Stimulated activated CD4-positive, alpha-beta T cell treated with anti-CD3 and anti-CD28 coated beads, Interleukin-12 subunit alpha, Interleukin-12 subunit beta, amount 100 ng/mL, for 4 hours (primary cell): ENCODE measurements at places on chromosomes 5 and 9.

GRCh38 chr5:86879086-86879485, 261.3 kb downstream of the COX7C start:
- DNase-seq, result no peak

DNA sequence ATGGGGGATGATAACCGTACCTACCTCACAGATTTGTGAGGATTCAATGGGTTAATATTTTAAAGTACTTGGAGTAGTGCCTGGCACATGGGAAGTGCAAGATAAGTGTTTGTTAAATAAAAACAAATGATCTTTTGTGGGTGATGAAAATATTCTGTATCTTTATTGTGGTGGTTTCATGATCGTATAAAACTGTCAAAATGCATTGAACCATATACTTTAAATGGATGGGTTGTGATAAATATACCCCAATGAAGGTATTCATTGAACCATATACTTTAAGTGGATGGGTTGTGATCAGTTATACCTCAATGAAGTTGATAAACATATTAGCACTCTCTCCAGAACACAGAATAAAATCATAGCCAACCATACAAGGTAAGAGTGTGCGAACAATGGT, 234.5 kb downstream of the CRB2 start:
- no peak for DNase-seq

DNA sequence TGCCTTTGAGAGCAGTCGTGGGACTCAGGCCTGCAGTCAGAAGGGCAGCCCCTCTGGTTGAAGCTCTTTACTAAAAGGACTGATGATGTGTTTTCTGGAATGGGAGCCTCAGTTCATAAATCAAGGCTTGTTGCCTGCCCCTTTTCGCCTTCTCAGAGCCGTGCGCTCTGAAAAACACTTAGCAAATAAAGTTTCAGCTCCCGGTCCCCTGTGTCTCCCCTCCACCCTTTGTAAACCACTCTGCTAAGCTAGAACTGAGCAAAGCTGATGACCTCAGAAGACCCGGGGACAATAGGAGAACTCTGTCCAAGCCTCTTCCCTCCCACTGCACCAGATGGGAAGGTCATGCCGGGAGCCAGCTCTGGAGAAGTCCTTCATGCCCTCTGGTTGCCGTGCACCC, 39.3 kb upstream of the ADRA1B start:
- DNase-seq, result no peak

DNA sequence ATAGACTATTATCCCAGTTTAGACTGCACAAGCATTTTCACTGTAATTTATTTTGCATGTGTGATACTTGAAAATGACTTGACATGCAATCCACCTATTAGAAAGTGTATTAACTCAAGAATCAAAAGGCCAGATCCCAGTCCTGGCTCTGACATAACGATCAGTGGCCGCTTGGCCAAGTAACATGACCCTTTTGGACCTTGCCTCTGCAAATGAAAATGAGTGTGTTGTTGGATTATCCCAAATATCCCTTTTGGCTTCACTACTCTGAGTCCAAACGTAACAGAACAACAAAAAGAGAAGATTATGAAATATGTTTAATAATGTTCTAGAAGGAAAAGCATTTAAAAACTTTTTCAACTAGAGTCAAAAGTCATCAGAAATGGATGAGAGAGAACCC, 19.0 kb downstream of the DMGDH start:
- DNase-seq, result no peak

DNA sequence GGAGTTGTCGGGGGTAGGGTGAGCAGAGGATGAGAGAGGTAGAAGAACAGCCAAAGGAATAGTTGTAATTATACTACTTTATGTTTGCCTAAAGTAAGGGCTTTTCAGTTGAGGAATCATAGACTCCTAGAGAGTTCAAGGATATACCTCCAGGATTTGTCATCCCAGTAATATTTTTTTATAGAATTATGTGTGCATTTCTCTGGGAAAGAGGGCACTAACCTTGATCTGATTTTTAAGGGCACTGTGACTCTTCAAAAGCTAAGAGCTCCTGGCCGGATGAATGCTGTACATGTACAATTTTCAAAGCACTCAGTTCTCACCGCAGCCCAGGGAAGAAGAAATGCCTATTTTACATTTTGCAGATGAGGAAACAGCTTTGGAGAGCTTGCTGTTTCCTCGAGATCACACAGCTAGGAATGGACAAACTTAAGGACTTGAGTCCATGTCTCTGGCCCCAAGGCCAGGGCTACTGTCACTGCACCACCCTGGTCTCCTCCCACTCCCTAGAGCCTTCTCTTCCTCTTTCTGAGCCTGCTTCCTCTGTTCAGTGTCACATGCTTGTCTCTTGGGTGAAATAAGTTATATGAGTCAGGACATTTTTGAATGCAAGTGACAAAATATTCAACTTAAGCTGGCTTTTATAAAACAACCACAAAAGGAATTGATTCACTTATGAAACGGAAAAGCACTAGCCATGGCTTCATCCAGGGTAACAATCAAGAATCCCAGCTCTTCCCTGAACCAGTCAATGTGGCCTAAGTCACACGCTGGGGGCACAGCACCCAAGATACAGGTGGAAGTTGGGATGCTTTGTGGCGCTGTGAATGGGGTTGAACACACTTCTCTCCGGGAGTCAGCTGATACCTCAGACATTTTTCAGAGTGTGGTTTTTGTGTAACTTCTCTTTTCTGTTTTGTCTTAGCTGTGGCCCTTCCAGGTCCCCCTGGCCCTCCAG, 45.7 kb upstream of the TGFBR1 start:
- DNase-seq, result no peak

DNA sequence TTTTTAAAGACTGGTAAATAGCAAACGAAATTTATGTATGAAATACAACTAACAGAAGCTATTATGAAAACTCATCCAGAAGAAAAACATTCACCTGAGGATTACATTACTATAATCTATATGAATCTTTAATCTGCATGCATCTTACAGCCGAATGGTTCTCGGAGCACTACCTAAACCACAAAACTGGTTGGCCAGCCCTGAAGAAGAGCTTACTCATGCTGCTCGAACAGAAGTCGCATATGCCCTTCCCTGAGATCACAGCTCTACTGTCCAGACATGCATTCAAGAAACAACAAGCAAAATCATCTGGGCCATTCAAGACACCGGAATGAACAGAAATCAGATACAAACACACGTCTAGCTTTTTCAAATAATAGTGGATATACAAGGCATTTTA, 931.0 kb upstream of the DMAC1 start:
- DNase-seq, result no peak

- DNase-seq, result no peak
Observed at GRCh38 chr5:1446602-1447343, 1.5 kb upstream of the SLC6A3 start.

DNA sequence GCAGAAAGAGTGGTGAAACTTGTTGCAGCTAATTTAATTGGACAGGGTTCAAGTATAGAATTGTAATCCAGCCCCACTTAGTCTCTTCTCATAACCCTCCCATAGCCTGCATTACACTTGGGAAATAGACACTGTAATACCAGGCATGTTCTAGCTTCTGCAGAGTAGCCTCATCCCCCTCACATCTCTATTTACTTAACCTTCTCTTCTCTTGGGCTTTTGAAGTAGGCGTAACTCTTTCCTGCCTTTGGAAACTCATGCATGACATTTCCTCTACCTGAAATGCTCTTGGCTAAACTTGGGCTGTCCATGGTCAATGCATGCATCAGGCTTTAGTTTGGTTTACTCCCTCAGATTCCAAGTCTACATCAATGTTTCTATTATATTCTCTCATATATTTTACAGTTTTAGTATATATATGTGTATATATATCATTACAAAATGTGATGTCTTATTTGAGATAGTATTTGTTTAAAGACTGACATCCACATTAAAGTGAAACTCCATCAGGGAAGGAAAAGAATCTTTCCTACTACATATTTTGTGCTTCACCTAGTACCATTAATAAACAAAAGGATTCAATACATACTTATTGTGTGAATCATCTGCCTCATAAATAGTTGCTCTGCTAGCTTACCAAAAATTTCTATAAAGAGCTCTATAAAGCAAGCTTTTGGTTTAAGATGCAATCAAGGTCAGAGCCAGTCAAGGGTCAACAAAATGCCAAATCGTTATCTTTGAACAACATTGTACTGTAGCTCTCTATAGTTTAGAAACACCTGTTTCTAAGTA, 1158.0 kb downstream of the MAT2B start:
- no peak for DNase-seq

- DNase-seq, result no peak
Observed at GRCh38 chr5:80153586-80154126, 102.2 kb downstream of the SERINC5 start.

GRCh38 chr5:81065492-81065891, 105.3 kb downstream of the RASGRF2 start:
- no peak for DNase-seq

- DNase-seq, result no peak
Observed at GRCh38 chr5:88519066-88519465, 250.4 kb upstream of the TMEM161B start.

- no peak for DNase-seq
Observed at GRCh38 chr9:136228107-136228875, 17.3 kb downstream of the QSOX2 start.

- no peak for DNase-seq
Observed at GRCh38 chr5:74016373-74016772, 390.4 kb downstream of the ARHGEF28 start.

- DNase-seq, result no peak
Observed at GRCh38 chr9:15724612-15725011, 171.8 kb downstream of the CCDC171 start.

DNA sequence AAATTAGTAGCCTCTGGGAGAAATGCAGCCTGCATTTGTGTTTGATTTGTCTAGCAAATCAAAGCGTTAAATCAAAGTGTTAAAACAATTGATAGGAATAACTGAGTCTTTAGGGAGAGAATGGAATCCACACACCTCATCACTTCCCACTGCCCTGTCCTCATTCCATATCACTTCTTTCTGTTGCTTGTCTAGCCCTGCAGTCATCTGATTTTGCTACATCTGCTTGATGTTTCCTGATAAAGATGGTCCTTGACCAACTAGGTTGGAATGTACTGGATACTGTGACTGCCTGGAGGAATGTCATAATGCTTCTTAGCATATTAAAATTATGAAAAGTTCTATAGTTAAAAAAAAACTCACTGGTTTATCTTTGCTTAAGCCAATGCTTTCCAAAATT, 119.9 kb downstream of the DOCK2 start:
- DNase-seq, result no peak

DNA sequence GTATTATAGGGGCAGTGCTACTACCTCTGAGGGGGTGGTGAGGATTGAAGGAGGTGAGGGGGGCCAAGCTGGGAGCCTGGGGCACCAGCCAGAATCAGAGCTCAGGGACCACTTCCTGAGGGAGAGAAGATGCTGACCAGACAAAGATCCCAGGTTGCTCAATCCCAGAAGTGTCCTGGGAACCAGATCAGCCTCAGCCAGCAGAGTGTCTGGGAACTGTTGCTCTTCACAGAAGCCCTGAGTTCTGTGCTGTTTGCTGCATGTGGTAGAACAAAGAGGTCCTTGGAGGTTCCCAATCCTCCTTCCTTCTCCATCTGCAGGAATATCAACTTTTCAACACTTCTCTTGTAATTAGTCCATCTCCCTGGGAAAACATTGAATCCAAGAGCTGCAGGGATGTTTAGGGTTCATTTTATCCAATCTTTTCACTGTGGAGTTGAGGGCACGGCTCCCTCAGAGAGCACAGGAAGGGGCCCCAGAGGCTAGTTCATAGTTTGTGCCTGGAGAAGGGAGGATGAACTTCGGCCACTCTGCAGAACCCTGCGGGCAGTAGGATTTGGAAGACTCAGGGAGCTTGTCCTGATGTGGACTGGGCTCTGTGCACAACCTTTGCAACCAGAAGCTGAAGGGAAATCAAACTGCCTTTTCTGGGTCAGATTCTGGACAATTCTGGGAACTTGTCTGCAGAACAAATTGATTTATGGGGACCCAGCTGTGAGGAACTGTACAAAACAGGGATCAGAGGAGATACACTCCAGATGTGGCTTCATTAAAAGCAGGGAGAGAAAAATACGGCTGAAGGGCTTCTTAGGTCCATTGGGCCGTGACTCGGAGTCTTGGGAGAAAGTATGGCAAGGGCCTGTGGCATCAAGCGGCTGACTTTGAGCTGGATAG, 57.1 kb downstream of the GALNT12 start:
- no peak for DNase-seq

- peak; percentile 62 for DNase-seq
Observed at GRCh38 chr5:170100066-170100943, 5.4 kb upstream of the FOXI1 start.

DNA sequence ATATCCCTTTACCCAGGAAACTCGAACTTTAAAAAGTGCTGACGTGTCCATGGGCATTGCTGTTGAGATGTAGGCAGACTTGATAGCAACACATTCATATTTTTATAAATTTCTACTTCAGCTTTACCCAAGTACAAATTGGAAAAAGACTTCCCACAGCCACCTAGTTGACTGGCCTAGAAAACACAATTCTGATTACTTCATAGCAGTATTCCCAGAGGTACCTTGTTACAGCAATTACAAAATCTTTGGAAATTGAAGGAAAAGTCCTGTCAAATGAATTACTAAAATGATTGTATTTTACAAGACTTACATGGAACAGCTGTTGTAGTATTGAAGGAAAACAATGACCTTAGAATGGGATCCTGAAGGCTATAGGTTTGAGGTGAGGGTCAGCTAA, 130.7 kb upstream of the NREP start:
- no peak for DNase-seq

- DNase-seq, result no peak
Observed at GRCh38 chr5:179162351-179163235, 102.4 kb downstream of the ZNF354C start.

- no peak for DNase-seq
Observed at GRCh38 chr9:94922098-94922607, 195.7 kb downstream of the AOPEP start.

DNA sequence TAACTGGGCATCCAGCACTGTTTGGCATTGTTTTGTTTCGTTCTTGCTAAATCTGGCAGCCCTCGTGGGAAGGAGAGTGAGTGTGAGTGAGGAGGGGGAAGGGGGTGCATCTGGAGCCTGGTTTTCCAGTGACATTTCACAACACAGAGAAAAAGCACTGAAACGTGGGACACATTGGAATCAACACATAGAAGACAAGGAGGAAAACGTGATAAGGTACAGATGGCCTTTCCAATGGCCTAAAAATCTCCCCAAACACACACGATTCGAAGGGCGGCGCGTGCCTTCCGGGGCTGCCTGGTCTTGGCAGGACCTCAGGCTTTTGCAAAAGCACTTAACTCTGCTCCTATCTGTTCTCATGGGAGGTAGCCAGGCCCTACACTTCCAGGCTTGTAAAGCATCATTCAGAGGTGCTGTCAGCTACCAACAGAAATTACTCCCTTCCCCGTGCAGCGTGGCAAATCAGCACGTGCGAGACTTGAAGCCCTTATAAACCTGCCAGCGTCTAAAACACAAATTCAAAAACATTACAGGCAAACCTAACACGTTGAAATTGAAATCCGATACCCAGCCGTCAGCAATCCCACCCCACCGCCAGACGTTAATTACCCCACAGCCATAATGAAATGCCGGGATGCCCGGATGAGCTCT, 129.4 kb downstream of the OLFM1 start:
- DNase-seq, result no peak

GRCh38 chr5:32709750-32710549, 1.2 kb upstream of the NPR3 start:
- DNase-seq, result peak; percentile 31

- no peak for DNase-seq
Observed at GRCh38 chr9:5354184-5354583, 14.5 kb upstream of the RLN1 start.

- no peak for DNase-seq
Observed at GRCh38 chr9:77892171-77892570, 139.4 kb downstream of the GNAQ start.

GRCh38 chr5:52989025-52989780, at the start of gene ITGA2:
Gene ITGA2 (plus strand): TSS chr5:52989352. CDS start chr5:52989469, 117 bp downstream.
- peak; percentile 23 for DNase-seq

GRCh38 chr9:87862536-87863268, 20.0 kb upstream of the SPATA31E1 start:
- DNase-seq, result no peak
